ENCODE measurements at places on chromosomes 3 and 15.

- DNase-seq: no peak
Observed at GRCh38 chr15:84992157-84992944, 10.7 kb downstream of the PDE8A start.

DNA sequence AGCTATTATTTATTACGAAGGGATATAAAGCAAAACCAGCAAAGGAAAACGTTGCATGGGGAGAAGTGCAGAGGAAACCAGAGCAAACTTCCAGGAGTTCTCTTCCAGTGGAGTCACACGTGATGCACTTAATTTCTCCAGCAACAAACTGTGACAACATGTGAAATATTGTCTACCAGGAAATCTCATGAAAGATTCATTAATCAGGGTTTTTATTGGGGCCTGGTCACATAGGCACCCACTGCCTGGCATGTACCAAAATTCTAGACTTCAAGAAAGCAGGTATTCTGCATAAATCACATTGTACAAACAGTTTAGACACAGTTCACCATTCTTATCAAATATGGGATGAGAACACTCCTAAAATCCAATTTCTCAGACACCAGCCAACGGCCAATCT lies 5.4 kb upstream of the TFG start:
- no peak for DNase-seq

- DNase-seq: no peak
Observed at GRCh38 chr3:131036200-131036816, 9.6 kb downstream of the NEK11 start.

- DNase-seq: no peak
Observed at GRCh38 chr3:29612536-29612935, 331.7 kb downstream of the RBMS3 start.

DNA sequence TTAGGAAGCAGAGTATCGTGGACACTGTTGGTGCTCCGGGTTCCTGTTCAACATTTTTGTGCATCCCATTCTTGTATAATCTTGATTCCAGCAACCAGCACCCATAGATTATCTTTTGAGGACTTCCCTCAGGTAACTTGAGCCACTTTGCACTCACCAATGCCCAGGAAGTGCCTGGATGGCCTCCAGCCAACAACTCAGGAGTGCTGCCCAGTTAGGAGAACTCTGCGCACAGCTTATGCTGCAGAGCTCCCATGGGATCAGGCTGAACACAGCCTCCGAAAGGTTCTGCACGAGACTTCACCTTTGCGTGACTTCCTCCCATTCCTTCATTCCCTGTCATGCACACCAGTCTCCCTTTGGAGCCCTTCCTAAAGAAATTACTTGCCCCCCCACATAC lies 64.3 kb upstream of the LRRN1 start:
- DNase-seq: no peak

- DNase-seq: no peak
Observed at GRCh38 chr3:170128977-170129431, 52.5 kb downstream of the PHC3 start.

DNA sequence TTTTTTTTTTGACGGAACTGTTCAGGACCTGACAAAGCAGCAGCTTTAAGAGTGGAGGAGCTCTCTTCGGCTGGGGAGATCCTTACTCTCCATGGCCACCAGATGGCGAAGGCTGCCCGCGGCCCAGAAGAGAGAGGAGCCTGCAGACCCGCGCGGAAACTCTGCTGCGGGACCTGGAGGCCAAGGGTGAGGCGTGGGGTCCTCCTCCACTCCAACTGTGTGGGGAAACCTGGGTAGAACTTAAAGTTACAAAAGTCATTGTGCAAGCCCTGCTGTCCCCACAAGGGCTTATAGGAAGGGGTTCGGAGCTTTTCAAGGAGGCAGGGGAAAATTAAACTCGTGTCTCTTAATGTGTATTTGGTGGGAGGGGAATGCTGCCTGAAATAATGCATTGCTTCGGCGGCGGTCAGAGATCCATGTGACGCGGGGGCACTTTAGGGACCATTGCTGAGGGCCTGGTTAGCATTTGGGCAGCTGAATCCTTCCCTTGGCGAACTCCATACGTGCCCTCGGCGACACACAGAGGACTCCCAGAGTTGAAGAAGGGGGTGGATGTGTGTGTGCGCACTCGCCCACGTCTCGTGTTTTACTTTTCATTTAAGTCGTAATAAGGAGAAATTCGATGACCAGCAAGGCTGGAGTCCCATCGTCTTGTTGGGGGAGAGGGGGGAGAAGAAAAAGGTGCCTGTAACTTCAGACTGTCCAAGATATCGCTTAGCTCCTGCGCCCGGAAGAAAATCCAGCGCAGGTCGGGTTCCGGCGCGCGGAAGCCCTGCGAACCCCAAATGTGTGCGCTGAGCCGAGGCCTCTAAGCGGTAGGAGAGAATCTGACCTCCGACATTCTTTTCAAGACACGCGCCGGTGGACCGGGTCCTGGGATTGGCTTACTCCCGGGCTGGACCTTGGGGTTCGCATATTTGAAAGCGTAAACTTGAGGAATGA lies 9.7 kb downstream of the EOMES start:
- peak; percentile 41 for DNase-seq

GRCh38 chr3:159130108-159130507 lies 328.3 kb downstream of the MFSD1 start:
- no peak for DNase-seq

DNA sequence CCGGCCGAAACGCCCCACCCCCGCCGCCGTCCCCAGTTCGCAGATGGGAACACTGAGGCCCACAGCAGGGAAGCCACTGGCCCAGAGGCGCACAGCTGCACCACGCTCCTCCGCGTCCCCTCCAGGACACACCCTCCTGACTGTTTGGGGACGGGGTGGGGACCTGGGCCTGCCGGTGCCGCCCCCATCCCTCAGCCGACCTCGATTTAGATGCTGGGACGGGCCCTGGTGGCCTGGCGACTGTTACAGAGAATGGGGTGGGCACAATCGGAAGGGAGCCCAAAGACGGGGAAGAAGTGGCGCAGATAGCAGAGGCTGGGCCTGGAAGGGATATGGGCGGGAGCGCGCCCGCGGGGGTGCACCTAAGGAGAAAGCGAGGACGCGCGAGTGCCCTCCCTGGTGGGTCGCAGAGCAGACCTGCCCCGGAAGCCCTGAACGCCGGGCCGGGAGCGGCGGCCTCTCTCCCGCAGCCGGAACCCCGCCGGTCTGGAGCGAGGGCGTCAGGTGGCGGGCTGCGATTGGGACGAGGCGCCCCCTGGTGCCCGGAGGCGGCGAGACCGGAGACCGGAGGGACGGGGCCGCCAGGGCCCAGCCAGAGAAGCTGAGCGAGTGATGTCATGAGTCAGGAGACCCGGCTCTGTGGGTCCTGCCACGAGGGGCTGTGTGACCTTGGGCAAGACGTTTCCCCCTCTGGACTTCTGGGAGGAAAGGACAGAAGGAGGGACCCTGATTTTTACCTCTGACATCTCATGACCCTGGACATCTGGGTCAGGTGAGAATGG lies 78.4 kb downstream of the IQSEC1 start:
- DNase-seq: no peak

- DNase-seq: no peak
Observed at GRCh38 chr3:128803307-128803706, 76.1 kb upstream of the ACAD9 start.

- DNase-seq: no peak
Observed at GRCh38 chr15:77004189-77004588, 9.3 kb downstream of the PSTPIP1 start.

DNA sequence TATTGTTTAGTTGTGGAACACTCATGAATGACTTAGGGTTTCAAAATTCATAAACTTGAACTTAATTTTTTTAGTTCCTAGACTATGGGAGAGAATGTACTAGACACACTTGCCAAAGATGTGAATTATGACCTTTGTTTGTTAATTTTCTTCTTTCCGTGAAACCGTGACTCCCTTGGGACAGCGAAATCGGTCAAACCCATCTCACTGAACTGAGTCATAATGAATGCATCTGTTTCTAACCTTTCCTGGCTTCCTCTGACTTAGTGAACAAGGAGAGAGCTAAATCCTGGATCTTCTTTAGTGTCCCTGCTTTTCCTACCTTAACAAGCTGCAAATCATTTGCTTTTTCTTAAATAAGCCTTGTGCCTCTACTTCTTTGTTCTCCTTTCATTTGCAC lies 85.5 kb downstream of the LARS2 start:
- peak; percentile 92 for DNase-seq

GRCh38 chr15:75508840-75509532 lies 57.5 kb upstream of the SIN3A start:
- DNase-seq: peak; percentile 12

- no peak for DNase-seq
Observed at GRCh38 chr3:13662238-13662847, 113.4 kb downstream of the FBLN2 start.

GRCh38 chr3:190575437-190576185 lies 61.7 kb downstream of the IL1RAP start:
- DNase-seq: no peak

DNA sequence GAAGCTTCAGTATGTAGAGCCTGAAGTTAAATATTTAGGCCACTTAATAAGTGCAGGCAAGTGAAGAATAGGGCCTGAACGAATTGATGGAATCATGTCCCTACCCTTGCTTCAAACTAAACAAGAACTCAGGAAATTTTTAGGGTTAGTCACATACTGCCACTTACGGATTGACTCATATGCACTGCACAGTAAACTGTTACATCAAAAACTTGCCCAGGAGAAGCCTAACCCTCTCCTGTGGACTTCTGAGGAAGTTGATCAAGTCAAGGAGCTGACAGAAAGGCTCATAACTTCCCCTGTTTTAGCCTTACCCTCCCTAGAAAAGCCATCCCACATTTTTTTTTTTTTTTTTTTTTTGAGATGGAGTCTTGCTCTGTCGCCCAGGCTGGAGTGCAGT lies 20.6 kb upstream of the KBTBD12 start:
- DNase-seq: no peak

- no peak for DNase-seq
Observed at GRCh38 chr3:24149032-24149431, 203.9 kb downstream of the NR1D2 start.

GRCh38 chr3:18008706-18009368 lies 266.4 kb upstream of the TBC1D5 start:
- peak; percentile 75 for DNase-seq

DNA sequence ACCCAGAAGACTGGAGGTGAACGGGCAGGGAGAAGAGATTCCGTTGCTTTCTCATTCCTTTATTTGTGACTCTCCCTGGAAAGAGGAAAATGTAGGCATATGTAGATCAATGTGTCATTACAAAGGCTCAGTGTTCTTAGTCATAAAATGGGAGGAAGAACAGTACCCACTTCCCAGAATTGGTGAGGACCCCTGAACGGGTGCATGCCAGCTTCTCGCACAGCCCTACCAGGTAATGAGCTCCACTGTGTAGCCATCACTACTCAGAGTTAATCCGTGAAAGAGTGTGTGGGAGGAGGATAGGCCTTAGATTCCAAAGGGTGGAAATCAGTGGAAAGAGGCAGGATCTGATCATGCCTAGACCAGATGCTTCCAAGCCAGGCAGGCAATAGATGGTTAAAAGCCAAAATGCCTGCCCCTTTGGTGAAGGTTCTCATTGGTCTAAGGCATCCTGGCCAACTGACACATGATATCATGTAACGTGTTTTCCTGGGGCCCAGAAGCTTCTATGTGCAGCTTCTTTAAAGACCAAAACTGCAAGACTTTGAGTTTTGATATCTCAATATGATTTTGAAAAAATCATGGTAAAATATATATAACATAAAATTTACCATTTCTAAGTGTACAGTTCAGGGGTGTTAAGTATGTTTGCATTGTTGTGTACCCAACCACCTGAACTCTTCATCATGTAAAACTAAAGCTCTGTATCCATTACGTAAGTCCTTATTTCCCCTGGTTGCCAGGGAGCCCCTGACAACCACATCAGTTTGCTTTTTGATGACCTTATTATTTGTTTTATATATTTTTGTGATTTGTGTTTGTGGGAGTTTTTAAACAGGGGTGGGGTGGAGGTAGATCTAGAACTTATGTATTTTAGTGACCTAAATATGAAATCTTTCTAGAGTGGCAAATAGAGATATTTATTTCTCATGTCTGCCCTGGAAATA lies 402.2 kb upstream of the CFAP20DC start:
- no peak for DNase-seq

GRCh38 chr3:117995842-117996437 lies 1038.7 kb downstream of the IGSF11 start:
- no peak for DNase-seq

DNA sequence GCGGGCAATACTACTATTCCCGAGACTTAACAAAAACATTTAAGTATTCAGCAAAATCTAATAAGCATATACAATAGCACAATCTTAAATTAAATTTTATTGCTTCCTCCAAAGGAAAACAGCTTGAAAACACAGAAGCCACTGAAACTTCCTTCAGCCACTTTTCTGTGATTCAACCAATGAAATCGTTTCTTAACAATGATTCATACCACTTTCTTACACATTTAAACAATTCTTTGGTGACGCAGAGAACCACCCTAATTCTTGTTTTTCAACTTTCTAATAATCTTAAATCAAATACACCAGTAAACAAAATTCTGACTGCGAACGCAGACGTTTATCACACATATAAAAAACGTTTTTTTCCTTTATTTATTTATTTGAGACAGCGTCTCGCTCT lies 4.1 kb downstream of the TJP1 start:
- no peak for DNase-seq

DNA sequence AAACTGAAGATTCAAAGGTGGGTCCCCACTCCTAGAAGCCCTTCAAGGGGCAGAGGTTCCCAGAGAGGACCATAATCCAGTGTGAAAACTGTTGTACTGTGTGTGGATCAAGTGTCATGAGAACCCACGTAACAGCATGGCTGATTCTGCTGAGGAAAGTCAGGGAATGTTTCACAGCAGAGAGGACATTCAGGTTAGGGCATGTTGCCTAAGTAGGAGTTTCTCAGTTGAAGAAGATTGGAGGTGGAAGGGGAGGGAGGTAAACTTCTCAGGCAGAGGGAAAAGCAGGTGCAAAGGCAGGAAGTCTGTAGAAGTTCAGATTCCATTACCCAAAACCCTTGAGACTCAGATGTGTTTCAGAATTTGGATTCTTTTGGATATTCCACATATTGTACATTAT lies 246.1 kb upstream of the NR2E3 start:
- DNase-seq: no peak

GRCh38 chr3:24296441-24297205 lies 198.0 kb downstream of the THRB start:
- no peak for DNase-seq

DNA sequence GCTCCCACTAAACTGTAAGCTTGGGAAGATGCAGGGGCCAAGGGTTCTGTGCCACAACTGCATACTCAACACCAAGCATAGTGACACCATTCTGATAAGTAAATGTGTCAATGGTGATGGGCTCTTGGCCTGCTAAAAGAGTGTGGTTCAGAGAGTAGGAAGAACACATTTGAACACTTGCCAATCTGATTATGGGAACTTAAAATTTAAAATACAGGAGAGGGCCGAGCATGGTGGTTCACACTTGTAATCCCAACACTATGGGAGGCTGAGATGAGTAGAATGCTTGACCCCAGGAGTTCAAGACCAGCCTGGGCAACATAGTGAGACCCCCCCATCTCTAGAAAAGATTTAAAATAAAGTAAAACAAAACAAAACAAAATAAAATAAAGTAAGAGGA lies 34.1 kb downstream of the PTPN9 start:
- no peak for DNase-seq

GRCh38 chr3:146469150-146470017 lies at the start of gene PLSCR2:
TSS of gene PLSCR2 (minus strand) at chr3:146469561. CDS start at chr3:146459904, 9,657 bp downstream.
- no peak for DNase-seq

- no peak for DNase-seq
Observed at GRCh38 chr15:39051626-39052322, 487.2 kb upstream of the RASGRP1 start.

Data from skeletal muscle cell (primary cell).